Activated CD8-positive, alpha-beta memory T cell treated with anti-CD3 and anti-CD28 coated beads, Interleukin-2, amount 50 U/mL, for 4 hours (primary cell): ENCODE measurements at places on chromosomes 11 and 22.

- DNase-seq, result no peak
These were observed 3.8 kb downstream of the EHD1 start for GRCh38 chr11:64874308-64875240.

DNA sequence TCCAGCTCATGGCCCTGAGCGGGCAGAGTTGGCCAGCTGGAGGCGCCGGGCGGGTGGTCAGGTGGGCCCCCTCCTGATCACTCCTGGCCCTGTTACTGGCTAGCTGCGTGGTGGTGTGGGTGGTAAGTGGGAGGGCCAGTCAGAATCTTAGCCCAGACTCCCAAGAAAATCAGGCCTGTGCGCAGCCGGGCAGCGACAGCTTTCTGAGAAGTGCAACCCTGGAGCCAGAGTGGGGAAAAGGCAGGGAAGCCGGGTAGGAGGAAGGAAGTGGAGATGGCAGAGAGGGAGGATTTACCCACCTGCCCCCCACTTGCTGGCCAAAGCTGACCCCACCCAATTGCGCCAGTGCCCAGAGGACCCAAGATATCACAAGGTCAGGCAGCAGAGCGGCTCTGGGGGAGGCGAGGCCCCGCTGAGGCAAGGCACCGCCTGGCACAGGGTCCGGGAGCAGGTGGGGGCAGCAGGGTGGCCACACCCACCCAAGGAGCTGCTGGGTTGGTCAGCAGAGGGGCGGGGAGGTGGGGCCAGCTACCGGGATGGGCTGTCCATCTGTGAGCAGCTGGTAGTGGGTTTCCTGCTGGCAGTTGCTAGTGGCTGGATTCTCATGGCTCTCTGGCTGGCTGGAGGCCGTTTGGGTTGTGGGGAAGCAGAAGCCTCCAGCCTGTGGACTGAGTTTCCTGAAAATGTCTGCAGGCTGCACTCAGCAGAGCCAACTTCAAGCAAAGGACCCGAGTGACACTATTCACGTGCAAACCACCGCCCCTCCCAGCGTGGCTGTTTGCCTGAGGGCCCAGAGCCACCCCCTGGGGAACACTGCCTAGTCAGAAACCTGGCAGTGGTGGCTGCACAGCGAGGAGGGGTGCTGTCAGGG lies 196.4 kb downstream of the IGLL1 start:
- DNase-seq, result no peak

DNA sequence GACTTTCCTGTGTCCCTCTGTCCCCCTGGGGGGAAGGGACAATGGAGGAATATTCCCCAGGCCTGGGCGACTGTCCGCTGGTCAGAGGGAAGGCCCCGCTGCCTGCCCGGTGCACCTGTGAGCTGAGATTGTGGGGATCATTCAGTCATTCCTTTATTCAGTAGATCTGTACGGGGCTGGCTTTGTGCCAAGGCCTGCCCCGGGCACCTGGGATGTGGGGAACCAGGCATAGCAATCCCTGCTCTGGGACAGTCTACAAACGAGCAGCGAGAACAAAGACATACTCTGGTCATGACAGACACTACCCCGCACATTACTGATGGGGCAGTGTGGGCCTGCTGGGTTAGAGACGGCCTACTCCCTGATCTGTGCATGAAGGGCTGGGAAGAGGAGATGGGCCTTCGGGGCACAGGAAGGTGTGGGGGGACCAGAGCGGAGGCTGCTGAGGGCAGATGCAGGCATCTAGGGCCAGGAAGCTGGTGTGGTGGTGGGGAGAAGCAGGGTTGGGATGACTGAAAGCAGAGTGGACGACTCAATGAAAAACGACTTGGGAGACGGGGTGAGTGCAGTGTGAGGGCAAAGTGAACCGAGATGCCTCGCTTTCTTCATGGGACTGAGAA lies 1.8 kb upstream of the MYO7A start:
- DNase-seq, result no peak

DNA sequence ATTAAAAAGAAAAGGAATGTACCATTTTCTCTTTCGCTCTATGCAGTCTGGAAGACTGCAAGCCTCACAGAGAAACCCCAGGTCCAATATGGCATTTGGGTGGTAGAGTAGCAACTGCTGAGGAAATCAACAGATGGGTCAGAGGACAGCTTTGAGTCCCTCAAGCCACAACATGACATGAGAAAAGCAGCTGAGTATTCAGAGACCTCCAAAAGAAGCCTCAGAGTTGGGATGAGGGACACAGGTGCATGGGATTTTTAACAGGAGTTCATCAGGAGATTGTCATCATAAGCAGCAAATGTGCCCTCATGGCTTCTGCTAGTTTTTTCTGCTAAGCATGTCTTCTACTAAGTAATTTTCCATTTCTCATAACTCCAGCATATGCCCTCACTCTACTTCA lies 111.6 kb downstream of the BLID start:
- DNase-seq, result no peak

DNA sequence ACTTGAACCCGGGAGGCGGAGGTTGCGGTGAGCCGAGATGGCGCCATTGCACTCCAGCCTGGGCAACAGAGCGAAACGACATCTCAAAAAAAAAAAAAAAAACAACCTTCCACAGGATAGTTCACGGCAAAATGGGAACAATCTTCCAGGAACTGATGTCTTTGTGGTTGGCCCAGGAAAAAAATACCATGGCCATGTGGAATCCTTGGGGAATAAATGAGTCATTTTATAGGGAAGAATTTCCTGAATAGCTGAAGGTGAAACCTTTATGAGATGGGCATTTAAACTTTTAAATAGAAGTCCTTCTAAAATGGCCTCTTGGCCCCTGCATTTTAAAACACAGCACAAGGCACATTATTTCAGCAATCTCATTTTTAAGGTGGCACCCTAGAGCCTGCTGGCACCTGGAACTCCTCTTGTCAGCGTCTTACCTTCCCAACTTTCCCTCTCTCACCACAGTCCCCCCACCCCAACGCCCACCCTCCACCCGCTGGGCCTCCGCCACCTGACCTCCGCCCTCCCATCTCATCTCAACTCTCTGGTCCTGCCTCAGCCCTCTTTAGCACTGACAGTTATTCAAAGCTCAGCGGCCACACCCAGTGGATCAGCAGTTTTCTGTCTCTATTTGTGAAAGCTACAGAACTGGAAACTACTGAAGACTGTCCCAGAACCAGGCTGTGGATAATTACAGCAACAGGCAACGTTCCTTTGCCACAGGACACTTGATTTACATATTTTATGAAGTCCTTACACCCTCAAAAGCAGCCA lies 43.1 kb downstream of the SCGB1A1 start:
- no peak for DNase-seq

DNA sequence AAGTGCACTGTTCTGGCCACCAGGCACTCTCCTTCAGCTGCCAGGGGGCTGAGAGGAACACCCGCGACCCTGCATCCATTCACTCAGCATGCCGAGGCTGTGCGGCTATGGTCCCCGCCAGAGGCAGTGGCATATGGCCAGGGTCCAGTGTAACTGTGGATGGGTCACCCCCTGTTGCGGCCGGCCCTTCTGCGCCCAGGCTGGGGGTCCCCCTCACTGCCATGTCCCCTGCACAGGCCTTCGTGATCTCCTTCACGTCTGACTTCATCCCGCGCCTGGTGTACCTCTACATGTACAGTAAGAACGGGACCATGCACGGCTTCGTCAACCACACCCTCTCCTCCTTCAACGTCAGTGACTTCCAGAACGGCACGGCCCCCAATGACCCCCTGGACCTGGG lies 20.8 kb upstream of the FADD start:
- DNase-seq, result no peak

DNA sequence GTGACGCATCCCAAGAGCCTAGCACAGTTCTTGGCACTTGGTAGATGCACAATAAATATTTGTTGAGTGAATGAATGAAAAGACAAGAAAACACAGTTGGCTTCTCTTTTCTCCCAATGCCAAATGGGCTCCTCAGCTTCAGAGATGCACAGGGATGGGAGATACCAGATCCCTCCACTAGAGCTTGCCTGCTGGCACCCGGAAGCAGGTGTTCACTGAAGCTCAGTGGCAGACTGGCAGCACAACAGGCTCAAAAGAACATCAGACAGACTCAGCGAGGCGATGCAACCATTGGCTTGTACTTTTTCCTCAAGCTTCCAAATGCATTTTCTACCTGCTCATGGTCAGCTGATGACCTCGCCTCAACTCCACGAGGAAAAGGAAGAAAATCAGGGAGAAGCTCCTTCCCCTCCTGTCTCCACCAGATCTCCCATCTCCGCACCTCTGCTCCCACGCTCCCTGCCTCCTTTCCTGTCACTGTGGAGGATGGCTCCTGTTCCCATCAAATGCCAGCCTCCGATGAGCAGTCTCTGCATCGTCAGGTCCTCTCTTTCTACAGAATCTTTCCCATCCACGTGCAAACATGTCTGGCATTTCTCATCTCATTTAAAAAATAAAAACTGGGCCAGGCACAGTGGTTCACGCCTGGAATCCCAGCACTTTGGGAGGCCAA lies 5.8 kb downstream of the RAPSN start:
- DNase-seq, result no peak

GRCh38 chr11:104337273-104337672 lies 173.3 kb upstream of the PDGFD start:
- DNase-seq, result no peak

GRCh38 chr11:102007567-102008437 lies 39.4 kb upstream of the CFAP300 start:
- DNase-seq, result no peak

DNA sequence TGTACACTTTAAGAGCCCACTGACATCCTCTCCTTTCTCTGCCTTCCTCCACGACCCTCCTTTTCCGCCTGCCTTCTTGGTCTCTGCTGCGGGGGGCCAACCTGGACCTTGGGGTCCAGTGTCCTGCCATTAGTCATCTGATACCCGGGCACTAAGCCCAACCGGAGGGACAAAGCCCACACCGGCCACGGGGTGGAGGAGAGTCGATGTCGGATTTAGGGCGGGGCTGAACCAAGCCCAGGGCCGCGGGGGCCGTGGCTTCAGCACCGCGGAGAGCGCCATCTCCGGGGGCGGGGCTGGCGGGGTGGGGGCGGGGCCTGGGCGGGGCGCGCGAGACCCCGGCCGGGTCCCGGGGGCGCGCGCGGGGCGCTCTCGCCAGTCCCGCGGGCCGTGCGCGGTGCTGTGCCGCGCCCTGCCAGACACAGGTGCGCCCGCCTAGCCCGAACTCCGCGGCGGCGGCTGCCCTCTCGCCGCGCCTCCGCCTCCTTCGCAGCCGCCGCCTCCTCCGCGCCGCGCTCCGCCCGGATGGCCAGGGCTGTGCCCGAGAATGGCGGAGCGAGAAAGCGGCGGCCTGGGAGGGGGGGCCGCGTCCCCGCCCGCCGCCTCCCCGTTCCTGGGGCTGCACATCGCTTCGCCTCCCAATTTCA lies at the start of gene MAPK8IP1:
TSS of gene MAPK8IP1 (plus strand) at position 378 of the 647 bp plus-strand sequence. CDS start at position 548, 170 bp downstream.
- peak; percentile 41 for DNase-seq

GRCh38 chr11:80783561-80783960 lies 1342.7 kb upstream of the TENM4 start:
- no peak for DNase-seq

- DNase-seq, result peak; percentile 28
These were observed 7.5 kb upstream of the WEE1 start for GRCh38 chr11:9565822-9566560.

DNA sequence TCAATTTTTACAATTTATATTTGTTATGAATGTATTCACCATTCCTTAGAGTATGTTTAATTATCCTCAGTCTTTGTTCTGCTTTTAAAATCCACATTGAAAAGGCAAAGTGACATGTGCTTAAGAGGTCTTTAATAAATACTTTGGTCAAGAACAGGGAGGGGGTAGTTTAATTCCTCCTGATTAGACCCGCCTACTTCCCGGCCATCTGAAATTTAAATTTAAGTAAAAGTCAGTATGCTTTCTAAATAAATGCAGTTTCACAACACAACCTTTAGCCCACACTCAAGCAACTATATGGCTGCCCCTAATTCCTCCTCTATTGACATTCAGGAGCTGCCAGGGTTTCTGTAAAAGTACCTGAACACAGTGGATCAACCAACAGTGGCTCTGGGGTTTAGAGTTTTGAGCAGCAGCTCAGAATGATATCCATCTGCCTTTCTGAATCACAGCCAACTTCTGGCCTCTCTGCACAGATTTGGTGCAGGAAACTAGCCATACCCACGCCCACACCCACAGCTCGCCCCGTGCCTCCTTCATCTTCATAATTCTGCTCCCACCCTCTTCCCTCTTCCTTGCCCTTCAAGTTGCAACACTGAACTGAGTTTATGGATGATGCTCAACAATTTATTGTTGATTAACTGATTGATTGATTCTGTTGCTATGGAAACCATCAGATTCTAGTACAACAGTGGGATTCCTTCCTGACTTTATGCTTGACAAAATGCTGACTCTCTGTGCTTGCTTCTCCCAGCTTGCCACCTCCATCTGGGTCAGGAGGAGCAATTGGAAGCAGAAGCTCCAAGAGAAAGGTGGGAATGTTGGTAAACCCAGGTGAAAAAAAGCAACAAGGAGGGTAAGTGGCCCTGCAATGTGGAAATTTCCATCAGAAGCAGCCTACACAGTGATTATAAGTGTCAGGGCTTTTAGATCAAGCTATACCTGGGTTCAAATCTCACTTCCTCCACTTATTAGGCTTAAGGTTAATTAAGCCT lies 70.8 kb downstream of the PANX1 start:
- DNase-seq, result no peak

DNA sequence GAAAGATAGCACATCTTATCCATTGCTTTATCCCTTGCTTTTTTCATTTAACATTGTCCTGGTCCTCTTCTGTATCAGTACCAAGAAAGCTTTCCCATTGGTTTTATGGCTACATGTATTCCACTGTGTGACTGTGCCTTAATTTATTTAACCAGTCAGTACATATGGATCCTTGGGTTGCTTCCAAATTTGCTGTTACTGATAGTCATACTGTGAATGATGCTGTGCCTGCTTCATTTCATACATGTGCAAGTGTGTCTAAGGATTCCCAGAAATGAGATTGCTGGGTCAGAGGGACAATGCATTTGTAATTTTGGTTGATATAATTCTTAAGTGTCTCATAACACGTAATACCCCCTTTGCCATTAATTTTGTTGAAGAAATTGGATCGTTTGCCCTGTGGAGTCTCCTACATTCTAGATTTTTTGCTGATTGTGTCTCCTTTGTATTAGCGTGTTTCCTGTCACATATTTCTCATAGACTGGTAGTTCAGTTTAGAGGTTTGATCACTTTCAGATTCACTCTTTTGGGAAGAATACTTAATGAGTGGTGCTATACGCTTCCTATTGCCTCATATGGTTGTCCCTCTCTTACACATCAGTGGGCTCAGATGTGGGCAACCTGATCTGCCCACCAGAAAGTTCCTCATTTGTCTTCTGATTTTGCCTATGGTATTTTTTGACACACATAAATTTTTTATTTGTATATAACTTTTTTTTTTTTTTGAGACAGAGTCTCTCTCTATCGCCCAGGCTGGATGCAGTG lies 35.3 kb downstream of the MYBPC3 start:
- no peak for DNase-seq

DNA sequence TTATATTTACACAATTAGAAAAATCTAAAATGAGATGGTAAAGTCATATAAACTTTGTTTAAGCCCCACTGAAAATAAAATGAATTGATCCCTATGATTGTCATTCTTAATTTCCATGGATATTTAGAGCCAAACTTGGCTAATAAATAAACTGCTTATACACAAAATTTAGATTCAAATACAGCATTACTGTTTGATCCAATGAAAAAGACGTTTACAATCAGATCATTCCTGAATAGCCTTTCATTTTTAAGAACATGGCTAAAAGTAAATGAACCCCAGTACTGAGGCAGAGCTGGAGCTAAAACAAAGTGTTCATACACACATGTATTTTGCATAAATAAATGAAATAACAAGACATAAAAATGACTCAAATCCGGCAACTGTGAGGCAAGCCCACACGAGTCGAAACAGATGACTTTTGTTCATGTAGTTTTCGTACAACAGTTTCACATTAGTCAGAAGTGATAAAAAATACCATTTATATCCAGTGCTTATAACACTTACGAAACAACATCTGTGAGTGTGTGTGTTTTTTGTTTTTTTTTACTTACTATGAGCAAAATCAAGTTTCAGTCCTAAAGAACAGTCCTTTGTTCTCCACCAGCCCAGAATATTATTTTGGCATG lies 386.5 kb downstream of the SOX6 start:
- DNase-seq, result no peak
